ENCODE measurements at places on chromosomes 5 and 9.

DNA sequence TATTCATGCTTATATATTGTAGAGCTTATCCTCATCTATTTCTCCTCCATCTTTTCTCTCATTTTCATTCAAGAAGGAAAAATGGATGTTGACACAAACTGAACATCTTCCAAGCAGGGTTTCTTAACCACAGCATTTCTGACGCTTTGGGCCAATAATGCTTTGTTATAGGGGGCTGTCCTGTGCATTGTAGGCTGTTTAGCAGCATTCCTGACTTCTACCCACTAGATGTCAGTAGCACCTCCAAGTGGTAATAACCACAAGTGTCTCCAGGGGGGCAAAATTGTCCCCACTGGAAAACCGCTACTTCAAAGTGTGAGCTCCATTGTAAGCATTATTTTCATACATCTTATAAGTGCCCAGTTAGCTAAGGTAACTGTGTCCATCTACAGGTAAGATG lies 2.6 kb upstream of the TXNDC8 start:
- DNase-seq = peak; percentile 17

DNA sequence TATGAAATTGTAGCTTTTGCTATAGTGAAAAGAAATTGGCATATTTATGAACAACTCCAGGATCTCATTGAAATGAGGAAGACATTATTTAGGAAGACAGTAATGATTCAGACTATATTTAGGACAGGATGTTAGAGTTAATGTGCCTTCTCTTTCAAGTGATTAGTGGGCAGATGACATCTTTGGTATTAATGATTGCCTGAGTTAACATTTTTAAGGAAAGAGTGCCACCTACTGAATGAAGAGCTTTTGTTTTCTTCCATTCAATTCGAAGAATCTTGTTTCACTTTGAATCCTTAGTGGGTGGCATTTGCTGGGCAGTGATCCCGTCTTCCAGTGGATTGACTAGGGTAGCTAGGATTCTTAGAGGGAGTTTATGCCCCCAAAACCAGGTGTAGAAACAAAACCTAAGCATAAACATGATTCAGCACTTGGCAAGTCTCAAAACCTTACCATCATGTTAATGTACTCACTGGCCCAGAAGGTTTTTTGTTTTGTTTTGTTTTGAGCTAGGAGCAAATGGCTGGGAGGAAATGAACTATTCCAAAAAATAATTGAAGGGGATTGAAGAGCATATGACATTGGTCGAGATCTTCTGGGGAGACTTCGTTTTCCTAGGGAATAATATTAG lies 23.2 kb downstream of the MAP3K1 start:
- peak; percentile 80 for DNase-seq

GRCh38 chr5:124858612-124859011 lies 112.2 kb upstream of the ZNF608 start:
- DNase-seq = no peak

DNA sequence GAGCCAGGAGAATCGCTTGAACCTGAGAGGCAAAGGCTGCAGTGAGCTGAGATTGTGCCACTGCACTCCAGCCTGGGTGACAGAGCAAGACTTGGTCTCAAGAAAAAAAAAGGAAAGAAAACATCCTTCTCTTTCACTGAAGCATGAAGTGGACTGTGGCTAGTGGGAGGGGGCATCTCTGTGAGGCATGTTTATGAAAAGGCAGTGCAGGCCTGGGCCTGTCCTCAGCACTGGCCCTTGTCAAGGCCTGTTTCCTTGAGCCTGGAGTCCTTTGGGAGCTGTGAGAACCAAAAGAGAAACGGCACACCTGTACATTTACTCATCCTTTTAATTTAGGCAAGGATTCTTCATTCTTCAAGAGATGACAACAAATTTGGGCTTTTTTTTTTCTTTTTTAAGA lies 18.3 kb upstream of the FUBP3 start:
- no peak for DNase-seq

DNA sequence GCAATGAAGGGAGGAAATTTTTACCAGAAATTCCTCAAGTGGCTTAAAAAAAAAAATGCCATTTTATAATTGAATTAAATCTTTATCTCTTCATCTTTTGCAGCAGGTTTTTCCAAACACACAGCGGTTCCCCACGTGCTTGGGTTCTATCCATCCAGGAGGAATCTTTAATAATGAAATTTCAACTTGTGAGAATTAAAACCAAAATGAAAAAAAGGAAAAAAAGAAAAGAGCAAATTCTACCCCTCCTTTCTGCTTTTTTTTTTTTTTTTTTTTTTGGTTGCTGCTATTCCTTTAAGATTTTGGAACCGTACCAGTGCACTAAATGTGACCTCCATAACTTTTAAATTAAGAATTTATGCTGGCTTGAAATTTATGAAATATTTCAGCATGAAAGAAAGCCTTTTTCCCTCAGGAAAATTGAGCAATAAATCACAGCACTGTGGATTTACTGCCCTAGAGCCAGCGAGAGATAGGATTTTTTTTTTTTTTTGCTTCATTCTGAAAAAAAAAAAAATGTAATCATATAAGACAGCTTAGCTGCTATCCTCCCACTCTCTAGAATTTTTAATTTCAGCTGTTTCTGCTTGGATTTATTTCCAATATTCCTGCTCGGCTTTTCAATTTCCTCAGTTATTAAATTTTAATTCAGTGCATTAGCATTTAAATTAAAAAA lies 88.5 kb downstream of the ZNF618 start:
- DNase-seq = no peak

DNA sequence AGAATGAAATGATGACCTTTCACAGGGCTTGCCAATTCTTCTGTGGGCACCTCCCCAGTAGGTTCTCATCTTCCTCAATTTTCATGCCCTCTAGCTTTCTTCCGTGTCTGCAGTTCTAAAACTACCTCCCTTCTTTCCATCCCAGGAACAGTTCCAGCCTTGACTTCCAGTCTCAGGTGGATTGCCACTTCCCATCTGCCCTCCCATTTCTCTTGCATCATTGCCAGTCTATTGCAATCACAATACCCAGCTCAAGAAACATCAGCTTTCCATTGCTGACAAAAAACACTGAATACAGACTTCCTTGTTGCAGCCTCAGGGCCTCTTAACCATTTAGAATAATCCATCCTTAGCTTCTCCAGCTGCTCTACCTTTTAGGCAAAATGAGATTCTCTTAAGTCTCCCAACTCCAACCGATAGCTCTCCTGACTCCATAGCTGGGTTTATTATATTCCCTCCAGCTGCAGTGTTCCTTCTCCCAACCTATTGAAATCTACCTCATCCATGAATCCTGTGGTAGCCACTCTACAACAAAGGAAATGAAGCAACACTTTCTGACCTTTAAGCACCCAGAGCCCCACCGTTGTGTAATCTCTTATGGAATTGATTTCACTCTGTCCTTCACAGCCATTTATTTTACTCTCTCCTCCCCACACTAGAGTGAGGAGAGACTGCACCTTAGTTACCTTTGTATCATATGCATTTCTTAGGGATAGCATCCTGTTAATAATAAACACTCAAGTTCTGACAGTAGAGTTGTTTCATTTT lies 75.6 kb upstream of the PCA3 start:
- DNase-seq = no peak

- no peak for DNase-seq
Observed at GRCh38 chr5:82448374-82448773, 170.2 kb upstream of the RPS23 start.

DNA sequence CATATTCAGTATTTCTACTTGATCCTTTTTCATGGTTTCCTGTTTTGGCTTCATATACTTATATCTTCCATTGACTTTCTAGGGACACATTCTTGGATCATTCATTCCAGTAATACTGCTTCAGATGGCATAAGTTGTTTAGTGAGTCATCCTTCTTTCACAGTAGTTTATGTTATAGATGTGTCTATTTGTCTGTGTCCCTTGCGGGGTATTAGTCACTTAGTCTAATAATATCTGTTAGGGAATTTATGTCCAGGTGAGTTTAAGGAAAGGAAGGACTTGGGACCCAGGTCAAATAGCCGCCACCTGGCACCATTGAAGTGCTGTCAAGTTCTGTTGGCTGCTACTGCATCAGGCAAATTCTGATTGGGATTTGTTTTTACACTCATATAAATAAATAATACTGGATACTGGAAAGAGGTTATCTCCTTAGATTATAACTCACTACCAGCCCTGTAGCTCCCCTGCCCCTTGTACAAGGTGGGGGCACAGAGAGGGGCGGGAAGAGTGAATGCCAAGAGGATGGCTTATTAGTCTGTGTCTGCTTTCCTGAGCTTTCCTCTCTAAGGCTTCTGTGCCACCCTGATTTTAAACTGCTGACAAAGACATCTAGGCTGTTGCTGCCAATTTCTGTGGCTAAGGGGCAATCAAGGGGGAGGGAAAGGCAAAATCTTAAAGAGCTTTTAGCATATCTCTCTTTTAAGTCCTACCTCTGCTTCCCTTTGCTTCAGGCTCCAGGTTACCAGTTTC lies 64.9 kb downstream of the CDC42SE2 start:
- peak; percentile 68 for DNase-seq

DNA sequence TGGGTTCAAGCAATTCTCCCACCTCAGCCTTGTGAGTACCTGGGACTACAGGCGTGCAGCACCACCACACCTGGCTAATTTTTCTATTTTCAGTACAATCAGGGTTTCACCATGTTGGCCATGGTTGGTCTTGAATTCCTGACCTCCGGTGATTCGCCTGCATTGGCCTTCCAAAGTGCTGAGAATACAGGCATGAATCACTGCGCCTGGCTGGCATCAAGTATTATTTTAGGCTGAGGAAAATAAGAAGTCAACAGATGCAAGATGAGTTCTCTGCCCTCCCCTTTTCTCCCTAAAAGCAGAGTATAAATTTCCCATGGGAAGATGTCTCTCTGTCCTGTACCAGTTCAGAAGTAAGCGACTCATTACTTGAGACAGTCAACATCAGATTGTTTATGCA lies 71.5 kb downstream of the ELAVL2 start:
- DNase-seq = peak; percentile 4

DNA sequence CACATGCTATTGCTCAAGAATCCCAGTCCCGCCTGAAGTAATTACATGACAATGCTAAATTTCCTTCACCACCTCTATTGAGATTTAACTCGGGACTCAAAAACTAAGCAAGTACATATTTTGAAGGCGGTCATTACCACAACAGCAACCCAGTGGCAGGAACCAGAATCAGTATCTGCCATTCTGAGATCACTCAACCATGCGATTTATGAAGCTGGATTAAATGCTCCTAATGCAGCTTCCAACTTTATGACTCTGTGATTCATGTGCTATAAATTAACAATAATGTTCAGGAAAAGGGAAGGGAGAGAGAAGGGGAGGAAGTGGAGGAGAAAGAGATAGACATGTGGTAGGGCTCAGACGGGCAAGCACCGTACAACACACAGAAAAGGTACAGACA lies 194.7 kb downstream of the DNAH5 start:
- no peak for DNase-seq

Measured in EL (cell line).